Caki2 (cell line): ENCODE measurements at places on chromosomes 6 and 20. TPM values are rescaled to one million over a fixed set of nuclear protein-coding genes. Genes with fewer than 3 reads are reported as not detected.

SLC22A23 gene
- 3.6 and 10.1 TPM in 2 replicates for total RNA-seq

OTOR gene
- total RNA-seq, result not detected in 2 replicates

TENT5A gene
- total RNA-seq, result 3.4 and 4.0 TPM in 2 replicates

ERVFRD-1 gene
- not detected in 2 replicates for total RNA-seq
